ENCODE measurements at places on chromosomes 4 and X.

GRCh38 chr4:57444671-57445070, 334.5 kb upstream of the IGFBP7 start:
- DNase-seq: no peak

GRCh38 chr4:54683616-54684346, 26.0 kb downstream of the KIT start:
- no peak for DNase-seq

- DNase-seq: no peak
Measured at GRCh38 chrX:35919536-35920309, at the start of gene CFAP47. Gene CFAP47 (plus strand): TSS chrX:35919734. CDS start chrX:35919800, 66 bp downstream.

DNA sequence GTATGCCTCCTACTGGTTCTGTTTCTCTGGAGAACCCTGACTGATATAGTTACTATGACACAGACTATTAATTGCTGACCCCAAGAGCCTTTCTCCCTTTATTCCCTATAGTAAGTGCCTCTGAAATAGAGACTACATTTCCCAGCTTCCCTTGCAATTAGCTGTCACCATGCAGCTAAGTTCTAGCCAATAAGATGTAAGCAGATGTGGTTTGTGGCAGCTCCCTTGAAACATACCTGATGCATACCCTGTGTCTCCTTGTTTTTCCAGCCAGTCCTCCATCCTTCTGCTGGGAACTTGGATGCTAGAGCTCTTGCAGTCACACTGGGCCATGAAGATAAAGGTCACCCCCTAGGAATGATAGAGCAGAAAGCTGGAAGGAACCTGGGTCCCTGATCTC, 9.7 kb upstream of the TMEM165 start:
- no peak for DNase-seq

DNA sequence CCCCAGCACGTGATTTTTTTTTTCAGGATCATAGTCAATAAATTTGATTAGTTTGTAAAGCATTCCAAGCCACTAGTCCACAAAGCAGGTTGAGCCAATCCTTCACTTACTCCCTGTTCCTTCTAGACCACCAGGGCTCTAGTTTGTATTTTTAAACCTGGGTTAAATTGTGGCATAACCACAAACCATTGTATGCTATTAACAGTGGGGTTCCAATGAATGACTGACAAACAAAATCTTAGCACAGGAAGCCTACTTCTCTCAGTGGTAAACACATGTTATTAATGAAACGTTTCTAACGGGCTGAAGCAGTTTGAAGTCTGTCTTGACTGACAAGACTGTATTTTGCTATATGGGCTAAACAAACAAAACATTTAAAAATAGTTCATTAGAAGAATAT, 48.6 kb upstream of the GYPA start:
- DNase-seq: no peak

GRCh38 chr4:123578276-123579029, 181.9 kb downstream of the SPRY1 start:
- DNase-seq: no peak

DNA sequence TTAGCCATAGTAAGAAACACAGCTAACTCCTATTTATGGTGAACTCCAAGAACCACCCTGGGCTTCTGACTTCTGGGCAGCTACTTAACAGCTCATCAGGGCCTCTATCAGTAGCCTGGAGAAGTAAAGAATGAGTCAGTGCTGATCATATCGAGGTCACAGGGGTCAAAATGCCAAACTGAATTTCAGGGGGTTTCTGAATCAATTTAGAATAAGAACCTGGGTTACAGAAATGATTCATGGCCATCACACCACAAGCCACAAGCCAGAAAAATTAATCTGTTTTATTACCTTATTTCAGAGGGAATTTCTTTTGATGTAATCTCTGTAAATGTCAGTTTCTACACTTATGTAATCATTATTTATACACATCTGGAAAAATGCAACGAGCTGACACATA, 64.4 kb downstream of the CHST7 start:
- DNase-seq: no peak

DNA sequence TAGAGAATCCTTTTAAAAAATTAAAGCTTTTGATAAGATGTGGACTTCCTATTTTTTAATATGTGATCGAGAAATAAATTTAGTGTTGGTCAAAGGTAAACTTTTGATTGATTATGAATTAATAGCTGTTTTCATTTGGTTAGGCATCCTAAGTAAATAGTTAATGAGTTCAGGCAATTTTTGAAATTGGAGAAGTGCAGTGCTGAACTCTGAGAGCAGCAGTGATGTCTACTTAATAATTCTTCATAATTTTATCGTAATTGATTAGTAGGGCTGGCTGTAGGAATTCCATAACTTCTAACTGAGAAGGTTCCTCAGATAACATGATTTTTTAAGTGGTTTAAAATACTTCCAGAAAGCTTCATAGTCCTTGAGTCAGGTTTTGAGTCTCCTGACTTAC, 1.5 kb downstream of the MND1 start:
- no peak for DNase-seq

- no peak for DNase-seq
Measured at GRCh38 chrX:39196192-39197102, 395.2 kb downstream of the MID1IP1 start.

DNA sequence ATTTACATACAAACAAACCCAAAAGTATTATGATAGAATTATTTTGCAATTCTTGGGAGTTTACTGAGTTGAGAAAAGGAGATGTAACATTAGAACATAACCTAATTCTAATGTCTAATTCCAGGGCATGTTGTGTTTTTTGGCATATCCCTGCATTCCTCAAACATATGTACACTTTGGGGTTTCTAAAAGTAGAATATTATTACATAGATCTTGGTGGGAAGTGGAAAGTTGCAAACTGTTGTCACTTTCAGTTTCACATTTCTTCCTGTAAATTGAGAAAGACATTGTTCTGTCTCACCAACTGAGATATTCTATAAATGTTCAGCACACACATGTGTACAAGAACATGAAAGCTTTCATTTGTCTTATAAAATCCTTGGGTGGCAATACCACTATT, 24.4 kb upstream of the GBA3 start:
- no peak for DNase-seq

- no peak for DNase-seq
Measured at GRCh38 chr4:111639876-111640275, 505.4 kb upstream of the FAM241A start.

- no peak for DNase-seq
Measured at GRCh38 chrX:106894392-106894909, 8.7 kb downstream of the RIPPLY1 start.

DNA sequence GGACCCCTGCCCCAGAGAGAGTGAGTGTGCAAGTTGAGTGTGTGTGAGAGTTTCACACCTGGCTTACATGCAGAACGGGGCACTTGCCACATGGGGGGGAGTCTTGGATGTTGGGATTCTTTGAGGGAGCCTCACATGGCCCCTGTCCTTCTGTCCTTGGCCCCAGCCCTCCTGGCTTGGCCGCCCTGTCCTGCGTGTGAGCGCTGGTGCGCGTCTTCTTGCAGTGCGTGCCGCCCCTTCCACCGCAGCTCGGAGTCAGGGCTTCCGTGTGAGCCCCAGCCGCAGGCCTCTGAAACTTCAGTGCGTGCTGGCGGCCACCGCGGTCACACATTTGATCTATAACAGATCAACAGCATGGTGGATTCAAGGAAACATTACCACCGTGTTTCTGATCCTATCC, 30.1 kb upstream of the HGFAC start:
- DNase-seq: no peak

Data from right forelimb (tissue), 1 donor.